Neural crest cell (in vitro differentiated cells): ENCODE measurements at places on chromosomes 5 and 9. TPM values are rescaled to one million over a fixed set of nuclear protein-coding genes. Genes with fewer than 3 reads are reported as not detected.

- DNase-seq, result no peak
These were observed 2.3 kb upstream of the OTP start for GRCh38 chr5:77640589-77641396.

DNA sequence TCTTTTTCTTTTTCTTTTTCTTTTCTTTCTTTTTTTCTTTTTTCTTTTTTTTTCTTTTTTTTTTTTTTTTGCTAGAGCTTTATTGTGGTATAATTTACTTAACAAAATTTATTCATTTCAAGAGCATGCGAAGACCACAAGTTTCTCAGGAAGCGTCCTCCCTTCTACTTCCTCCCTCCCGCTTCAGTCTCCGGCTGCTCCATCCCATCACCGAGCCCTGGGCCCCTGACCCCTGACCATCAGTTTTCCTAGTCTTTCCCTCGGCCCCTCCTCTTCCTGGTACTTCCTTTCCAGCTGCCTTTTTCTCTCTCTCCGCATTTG is 34.7 kb downstream of the C9orf152 start:
- no peak for DNase-seq

GRCh38 chr9:90441814-90442213 is 200.8 kb downstream of the DIRAS2 start:
- DNase-seq, result no peak

DNA sequence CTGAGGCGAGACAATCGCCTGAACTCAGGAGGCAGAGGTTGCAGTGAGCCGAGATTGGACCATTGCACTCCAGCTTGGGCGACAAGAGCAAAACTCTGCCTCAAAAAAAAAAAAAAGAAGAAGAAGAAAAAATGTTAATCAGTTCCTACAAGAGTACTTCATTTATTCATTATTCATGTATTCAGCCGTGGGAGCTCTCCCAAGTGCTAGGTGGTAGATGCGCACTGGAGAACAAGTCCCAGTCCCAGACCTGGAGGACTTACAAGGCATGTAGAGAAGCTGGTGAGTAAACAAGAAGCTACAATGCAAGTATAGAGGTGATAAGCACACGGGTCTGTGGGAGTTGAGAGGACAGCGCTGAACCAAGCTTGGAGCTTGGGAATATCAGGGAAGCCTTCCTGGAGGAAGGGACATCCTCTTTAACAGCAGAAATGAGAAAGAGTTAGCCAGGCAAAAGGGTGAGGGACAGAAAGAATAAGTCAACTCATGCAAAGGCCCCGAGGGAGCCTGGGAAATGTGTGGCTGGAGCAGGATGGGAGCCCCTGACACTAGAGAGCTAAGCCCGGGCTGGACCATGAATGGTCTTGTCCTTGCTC is 17.4 kb upstream of the AQP7 start:
- DNase-seq, result no peak

Gene DBH
- 0.59 and 0.75 TPM in 2 replicates for total RNA-seq

Gene GPX8
- 49.0 TPM in 2 replicates for total RNA-seq

Gene UBAP2
- 60.7 and 62.7 TPM in 2 replicates for total RNA-seq
